GM23248 (cell line): ENCODE measurements at places on chromosomes 2 and 18. TPM values are rescaled to one million over a fixed set of nuclear protein-coding genes. Genes with fewer than 3 reads are reported as not detected.
A peak's percentile ranks its signal among the peaks of the same experiment; 100 is the strongest.

The TXNDC2 gene
- polyA plus RNA-seq, result not detected in 2 replicates

The EML6 gene
- 0.49 and 0.76 TPM in 2 replicates for polyA plus RNA-seq

DNA sequence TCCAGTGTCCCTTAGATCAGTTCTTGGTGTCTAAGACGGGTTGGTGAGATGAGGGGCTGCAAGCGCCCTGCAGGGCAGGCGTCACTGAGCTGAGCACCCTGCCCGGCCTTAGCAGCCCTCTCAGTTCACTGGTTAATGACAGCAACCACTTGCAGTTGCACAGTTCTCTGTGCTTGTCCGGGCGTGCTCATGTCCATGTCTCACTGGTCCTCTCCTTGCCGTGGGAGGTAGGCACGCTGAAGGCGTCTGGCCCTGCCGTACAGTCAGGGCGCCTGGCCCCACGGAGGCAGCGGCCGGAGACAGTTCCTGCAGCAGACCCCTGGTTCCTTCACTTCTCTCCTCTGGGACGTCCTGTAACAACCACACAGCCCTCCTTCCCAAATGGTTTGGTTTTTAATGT, 75.3 kb downstream of the ARHGEF4 start:
- peaks cover 48% of the 10 kb centered on the region for H3K27me3 ChIP-seq
- H3K36me3 ChIP-seq, result no peaks in the 10 kb centered on the region
- no peak overlapping the region for H3K4me3 ChIP-seq
- H3K27ac ChIP-seq, result no peak overlapping the region

GRCh38 chr2:179812501-179812900, 48.9 kb downstream of the ZNF385B start:
- H3K27ac ChIP-seq, result no peak overlapping the region
- H3K4me1 ChIP-seq, result no peaks in the 10 kb centered on the region
- H3K4me3 ChIP-seq, result no peak overlapping the region
- DNase-seq, result peak; percentile 14

GRCh38 chr2:30686000-30686399, 121.2 kb downstream of the CAPN13 start:
- H3K36me3 ChIP-seq, result no peaks in the 10 kb centered on the region
- H3K4me3 ChIP-seq, result no peak overlapping the region
- no peaks in the 10 kb centered on the region for H3K4me1 ChIP-seq
- no peak for DNase-seq

DNA sequence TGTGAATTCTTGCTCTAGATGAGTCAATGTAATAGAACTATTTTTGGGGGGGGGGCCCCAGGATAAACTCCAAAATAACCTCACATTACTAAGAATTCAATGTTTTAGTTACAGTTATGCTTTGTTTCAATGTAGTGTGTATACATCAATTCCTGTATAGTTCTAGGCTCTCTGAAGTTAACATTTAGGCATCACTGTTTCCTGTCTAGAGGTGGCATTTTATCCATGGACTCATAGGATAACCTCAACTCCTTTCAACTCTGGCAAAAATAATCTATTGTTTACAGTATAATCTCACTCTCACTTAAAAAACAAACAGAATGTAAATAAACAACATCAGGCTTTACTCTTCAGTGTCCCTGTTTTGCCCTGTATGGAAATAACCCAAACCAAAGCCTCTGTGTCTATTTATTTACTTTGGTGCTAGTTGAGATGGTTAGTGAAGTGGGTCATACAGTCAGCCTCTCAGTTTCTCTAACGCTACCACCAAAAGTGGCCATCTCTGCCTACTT, 79.3 kb upstream of the MMADHC start:
- H3K27me3 ChIP-seq, result no peaks in the 10 kb centered on the region
- no peak overlapping the region for H3K4me3 ChIP-seq
- no peak overlapping the region for H3K27ac ChIP-seq
- H3K4me1 ChIP-seq, result peaks cover 3% of the 10 kb centered on the region

The TOGARAM2 gene
- polyA plus RNA-seq, result 0.03 TPM in 1 of 2 replicates, not detected in the other

DNA sequence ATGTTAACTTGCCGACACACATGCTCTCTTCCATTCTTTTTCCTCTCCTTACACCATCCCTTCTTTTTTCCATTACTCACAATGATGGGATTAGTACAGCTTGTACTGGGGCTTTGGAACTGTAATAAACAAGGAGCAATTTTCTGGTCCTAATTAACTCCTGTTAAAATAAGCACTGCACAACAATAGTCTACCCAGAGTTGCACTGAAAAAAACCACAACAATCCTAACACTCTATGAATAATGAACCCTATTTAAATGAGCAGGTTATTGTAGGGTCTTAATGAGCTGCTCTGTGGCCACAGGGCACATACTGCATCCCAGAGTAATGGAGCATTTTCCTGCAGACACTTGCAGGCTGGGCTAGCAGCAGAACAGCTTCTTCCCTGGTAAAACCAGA, 380.3 kb downstream of the NRXN1 start:
- H3K27me3 ChIP-seq, result no peaks in the 10 kb centered on the region
- no peaks in the 10 kb centered on the region for H3K4me1 ChIP-seq
- no peaks in the 10 kb centered on the region for H3K36me3 ChIP-seq
- no peak for DNase-seq
- H3K27ac ChIP-seq, result no peak overlapping the region

- H3K27ac ChIP-seq, result no peak overlapping the region
- no peaks in the 10 kb centered on the region for H3K36me3 ChIP-seq
- H3K4me1 ChIP-seq, result no peaks in the 10 kb centered on the region; the same call in 1 of the 2 replicates
- no peak overlapping the region for H3K4me3 ChIP-seq
- H3K27me3 ChIP-seq, result no peaks in the 10 kb centered on the region
- DNase-seq, result no peak
These were observed 254.8 kb downstream of the RNF152 start for GRCh38 chr18:61637905-61638595.

DNA sequence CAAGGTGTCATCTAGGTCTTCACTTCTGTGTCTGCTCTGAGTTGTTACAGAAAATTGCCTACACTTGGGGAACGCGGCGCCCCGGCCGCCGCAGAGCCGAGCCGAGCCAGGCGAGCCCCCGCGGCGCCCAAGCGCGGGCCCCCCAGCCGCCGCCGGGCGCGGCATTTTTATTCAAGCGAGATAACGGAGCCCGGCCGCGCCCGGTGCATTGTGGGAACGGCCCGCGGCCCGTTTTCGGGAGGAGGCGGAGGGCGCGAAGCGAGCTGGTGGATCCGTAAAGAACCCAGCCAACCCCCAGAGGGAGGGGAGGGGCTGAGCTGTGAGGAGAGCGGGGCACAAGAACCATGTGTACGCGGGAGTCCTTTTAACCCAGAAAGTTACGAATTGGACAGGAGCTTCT, 191.8 kb downstream of the FTCDNL1 start:
- H3K36me3 ChIP-seq, result no peaks in the 10 kb centered on the region
- peak; percentile 62 for DNase-seq
- H3K27me3 ChIP-seq, result no peaks in the 10 kb centered on the region

GRCh38 chr2:200944467-200945394, 18.7 kb downstream of the ORC2 start:
- peaks cover 33% of the 10 kb centered on the region for H3K36me3 ChIP-seq
- H3K27me3 ChIP-seq, result no peaks in the 10 kb centered on the region
- peak; percentile 94 for DNase-seq
- no peak overlapping the region for H3K4me3 ChIP-seq
- H3K4me1 ChIP-seq, result peaks cover 24% of the 10 kb centered on the region

- H3K4me1 ChIP-seq, result peaks cover 9% of the 10 kb centered on the region
- H3K36me3 ChIP-seq, result no peaks in the 10 kb centered on the region
- H3K27ac ChIP-seq, result no peak overlapping the region
These were observed 94.8 kb upstream of the SEC11C start for GRCh38 chr18:59044855-59045254.

DNA sequence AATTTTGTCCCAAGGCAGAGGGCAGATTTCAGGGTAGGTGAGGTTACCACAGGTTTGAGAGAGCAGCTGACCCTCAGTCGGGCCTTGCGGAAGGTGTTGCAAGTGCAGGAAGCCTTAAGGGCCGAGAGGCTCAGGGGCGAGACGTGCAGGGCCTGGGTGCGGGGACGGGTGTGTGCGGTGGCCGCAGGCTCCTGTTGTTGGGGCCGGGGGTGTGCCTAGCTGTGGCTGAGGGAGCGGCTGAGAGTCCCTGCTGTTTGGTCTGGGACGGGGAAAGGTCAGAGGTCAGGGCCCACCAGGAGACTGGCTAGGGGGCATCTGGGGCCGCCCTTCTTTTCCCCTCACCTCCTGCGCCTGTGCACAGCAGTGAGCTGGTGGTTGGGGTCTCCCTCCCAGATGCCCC, 52.5 kb downstream of the NTSR2 start:
- no peaks in the 10 kb centered on the region for H3K4me1 ChIP-seq
- no peaks in the 10 kb centered on the region for H3K36me3 ChIP-seq
- DNase-seq, result no peak
- no peak overlapping the region for H3K4me3 ChIP-seq
- no peak overlapping the region for H3K27ac ChIP-seq

The VWC2L gene
- not detected in 2 replicates for polyA plus RNA-seq

The BMP10 gene
- polyA plus RNA-seq, result not detected in 2 replicates

The TMEM163 gene
- polyA plus RNA-seq, result not detected in 2 replicates

DNA sequence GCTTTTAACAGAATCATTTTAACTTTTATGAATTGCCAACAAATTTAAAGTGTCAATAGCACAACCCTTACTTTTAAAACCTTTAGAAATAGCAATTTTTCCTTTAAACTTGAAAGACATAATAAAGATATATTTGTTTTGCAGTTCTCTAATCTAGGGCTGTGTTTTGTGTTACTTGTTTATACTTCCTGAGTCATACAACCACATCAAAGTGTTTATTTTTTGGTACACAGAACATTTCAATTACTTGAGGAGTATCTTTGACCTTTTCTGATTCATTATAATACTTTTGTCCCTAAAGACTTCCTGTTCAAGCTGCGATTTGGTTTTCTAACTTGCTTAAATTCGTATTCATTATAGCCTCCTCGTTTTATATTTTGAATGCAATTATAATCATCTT, 21.8 kb downstream of the TYW5 start:
- no peak for DNase-seq
- no peak overlapping the region for H3K27ac ChIP-seq
- H3K27me3 ChIP-seq, result no peaks in the 10 kb centered on the region
- H3K36me3 ChIP-seq, result peaks cover 49% of the 10 kb centered on the region
- H3K4me3 ChIP-seq, result no peak overlapping the region
- no peaks in the 10 kb centered on the region; the same call in 1 of the 2 replicates for H3K4me1 ChIP-seq

The KLHL30 gene
- 0.05 TPM in 1 of 2 replicates, not detected in the other for polyA plus RNA-seq

The SULT6B1 gene
- polyA plus RNA-seq, result not detected in 2 replicates

DNA sequence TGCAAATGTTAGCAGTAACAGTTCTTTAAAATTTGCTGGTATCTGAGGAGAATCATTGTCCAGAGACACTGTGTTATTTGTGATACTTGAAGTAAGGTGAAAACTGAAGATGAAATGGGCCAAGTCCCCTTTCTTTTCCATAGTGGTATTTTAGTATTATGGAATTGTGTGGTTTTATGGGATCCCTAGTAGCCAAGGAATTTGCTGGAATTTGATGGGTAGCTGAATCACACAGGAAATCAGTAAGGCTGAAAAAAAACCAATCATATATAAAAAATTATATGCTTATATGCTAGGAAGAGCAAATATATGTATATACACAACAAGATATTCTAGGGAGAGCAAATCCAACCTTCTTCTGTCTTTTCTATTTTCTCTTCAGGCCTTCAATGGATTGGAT, 54.2 kb upstream of the TACR1 start:
- no peak for DNase-seq
- 0 out of 2 replicates have a peak, but pooled peaks cover 7% of the 10 kb centered on the region for H3K4me1 ChIP-seq
- H3K27me3 ChIP-seq, result no peaks in the 10 kb centered on the region
